Umbilical cord (tissue), 2 donors: ENCODE measurements at places on chromosomes 6 and 20. TPM values are rescaled to one million over a fixed set of nuclear protein-coding genes. Genes with fewer than 3 reads are reported as not detected.

DNA sequence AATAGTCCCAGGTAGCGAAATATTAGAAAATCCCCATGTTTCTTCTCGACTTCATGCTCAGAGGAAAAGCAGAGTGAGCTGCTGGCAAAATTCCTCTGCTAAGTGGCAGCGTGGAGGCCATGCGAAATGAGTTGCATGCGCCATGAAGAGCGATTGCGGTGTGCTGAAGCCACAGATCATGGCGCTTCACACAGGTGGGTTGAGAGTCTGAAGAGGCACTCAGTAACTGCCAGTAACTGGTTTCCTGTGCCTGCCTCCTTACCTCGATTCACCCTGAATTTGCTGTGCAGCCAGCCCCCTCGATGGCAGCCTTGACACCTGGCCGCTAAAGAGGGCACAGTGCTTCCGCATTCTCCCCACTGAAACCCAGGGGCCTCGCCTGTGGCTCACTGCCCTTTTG, 301.5 kb downstream of the NRN1 start:
- no peak for DNase-seq

DNA sequence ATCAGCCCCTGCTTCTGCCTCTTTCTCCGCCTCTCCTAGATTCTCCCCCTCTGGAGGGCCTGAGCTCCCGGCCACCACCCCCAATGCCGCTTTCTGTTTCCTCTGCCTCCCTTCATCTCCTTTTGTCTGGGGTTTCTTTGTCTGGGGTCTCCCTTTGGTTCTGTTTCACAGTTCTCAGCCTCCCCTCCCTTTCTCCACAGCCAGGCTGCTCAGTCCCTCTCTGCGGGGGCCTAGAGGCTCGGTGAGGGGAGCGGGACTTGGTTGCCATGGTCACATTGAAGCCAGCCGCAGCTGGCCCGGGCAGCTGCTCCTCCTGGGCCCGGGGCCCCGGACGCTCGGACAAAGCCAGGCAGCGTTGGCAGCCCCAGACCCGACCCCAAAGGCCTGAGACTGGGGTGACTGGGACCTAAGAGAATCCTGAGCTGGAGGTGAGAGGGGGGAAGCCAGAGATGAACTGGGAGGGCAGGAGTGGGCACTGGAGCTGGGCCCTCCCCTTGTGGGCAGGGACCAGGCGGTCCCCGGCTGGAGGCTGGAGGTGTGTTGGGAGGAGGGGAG, 3.5 kb upstream of the DDR1 start:
- DNase-seq, result peak; percentile 46

DNA sequence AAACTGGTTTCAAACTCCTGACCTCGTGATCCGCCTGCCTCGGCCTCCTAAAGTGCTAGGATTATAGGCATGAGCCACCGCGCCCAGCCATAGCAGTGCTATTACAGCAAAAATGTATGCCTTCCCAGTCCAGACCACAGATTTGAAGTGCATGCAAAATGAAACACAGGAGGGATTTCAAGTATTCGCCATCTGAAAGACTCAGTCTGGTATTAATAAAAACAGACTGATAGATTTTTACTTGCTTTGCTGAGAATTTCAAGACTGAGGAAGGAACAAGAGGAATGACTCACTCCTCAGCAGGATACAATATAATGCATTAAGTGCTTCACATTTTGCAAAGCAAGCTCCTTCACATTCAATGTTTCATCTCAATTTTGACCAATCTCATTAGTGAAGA, 134.9 kb downstream of the TMEM200A start:
- DNase-seq, result peak; percentile 73

GRCh38 chr6:45741437-45742171, 274.1 kb downstream of the CLIC5 start:
- DNase-seq, result peak; percentile 72

DNA sequence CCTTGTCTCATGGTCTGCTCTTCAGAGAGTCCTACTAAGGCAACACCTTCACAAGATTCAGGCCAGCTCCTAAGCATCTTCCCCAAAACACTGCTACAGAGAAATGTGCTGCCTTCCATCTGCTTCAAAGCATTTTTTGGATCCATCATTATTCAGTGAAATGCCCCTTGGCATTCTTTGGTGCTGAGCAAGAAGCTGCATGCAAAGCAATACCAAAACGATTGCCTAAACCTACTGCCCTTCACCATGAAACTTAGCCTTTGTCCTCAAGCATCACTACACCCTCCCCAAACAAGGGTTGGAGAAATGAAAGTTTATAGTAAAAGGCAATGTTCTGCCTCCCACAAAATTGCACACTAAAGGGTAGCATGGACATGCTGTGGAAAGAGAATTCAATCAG, 93.5 kb downstream of the SNAP25 start:
- no peak for DNase-seq

DNA sequence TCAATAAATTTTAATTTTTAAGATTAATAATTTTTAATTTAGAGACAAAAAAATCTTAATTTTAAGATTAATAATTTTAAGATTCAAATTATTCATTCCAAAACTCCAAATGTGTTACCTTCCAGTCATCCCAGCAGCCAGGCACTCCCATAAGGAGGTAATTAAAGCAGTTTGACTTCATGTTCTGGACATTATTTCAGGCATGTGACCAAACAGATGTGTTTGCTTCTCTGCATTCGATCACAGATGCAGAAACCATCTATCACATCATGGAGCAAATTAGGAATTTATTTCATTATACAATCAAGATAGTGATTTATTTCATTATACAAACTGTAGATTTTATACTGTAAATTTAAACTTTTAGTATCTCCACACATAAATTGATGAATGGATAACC, 150.3 kb downstream of the AKAP7 start:
- no peak for DNase-seq

GRCh38 chr20:5703681-5704101, 46.5 kb upstream of the SHLD1 start:
- DNase-seq, result peak; percentile 27

DNA sequence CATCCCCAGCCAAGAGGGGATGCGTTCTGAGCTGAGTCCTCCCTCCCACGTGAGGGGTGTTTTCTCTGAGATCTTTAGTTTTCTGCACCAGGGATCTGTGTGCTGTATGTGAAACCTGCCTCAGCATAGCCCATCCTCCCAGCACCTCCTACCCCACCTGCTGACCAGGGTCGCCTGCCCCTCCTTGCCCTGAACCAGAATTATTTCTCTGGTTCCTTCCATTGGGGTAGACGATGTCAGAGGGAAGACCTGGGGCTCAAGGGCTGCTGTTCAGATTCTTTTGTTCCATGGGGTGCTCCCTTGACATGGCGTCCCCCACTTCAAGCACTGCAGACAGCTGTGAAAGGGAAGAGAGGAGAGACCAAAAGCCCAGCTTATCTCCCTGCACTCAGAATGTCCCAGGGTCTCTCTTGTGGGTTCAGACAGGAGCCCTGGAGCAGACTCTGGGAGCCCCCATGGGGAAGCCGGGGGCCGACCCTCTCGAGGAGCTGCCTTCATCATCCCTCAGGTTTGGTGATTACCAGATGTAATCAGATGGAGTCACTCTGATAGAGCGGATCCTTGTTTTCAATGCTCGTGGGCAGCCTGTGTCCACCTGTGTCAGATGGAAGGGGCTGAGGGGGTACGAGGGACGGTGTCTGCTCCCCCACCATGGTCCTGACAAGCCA, 74.3 kb downstream of the ERMARD start:
- no peak for DNase-seq

GRCh38 chr6:135722679-135723078, 128.8 kb upstream of the PDE7B start:
- no peak for DNase-seq

Gene DCDC2
- 4.3 TPM for total RNA-seq

Gene KIF13A
- total RNA-seq, result 51.3 TPM

Gene WFDC10B
- not detected for total RNA-seq

Gene SIM1
- 6.5 TPM for total RNA-seq

Gene AIF1
- 63.6 TPM for total RNA-seq
